T-helper 17 cell (primary cell): ENCODE measurements at places on chromosomes 12 and 14. TPM values are rescaled to one million over a fixed set of nuclear protein-coding genes. Genes with fewer than 3 reads are reported as not detected.

DNA sequence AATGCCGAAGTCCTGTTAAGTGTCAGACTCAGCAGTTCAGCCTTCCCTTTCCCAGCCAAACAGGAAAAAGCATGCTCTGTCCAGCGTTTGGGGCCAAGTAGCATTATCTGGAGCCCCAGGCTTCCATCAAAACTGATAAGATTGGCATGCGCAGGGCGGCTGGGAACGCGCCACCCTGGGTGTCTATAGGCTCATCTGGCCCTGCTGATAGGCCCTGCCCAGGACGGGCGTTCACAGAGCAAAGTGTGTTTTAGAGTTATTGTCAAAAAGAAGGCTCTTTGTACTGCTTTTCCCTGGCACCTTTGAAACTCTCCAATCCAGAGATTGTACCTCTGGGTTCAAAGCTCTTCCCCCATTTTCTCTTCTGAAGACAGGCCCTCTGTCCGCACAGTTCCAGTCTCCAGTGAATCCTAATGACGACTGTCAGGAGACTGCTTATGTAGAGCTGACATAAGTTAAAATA, at the start of gene ART4:
Gene ART4 (minus strand): TSS at position 102 of the 463 bp plus-strand sequence. CDS start 413 bp downstream, outside the sequence.
- no peaks in the 10 kb centered on the region for H3K36me3 ChIP-seq
- peak within 1 kb of the TSS; percentile 32 for H3K27ac ChIP-seq
- no peak for DNase-seq
- H3K4me3 ChIP-seq = no peak within 1 kb of the TSS

Gene PIP4K2C
- 32.2 TPM for total RNA-seq

GRCh38 chr14:24332268-24332993, 2.4 kb downstream of the ADCY4 start:
- peaks cover 44% of the 10 kb centered on the region for H3K4me1 ChIP-seq
- peak overlapping the region; percentile 94 for H3K27ac ChIP-seq
- H3K27me3 ChIP-seq = peaks cover 26% of the 10 kb centered on the region
- H3K4me3 ChIP-seq = peak overlapping the region; percentile 96
- peaks cover 5% of the 10 kb centered on the region for H3K36me3 ChIP-seq
- DNase-seq = peak; percentile 81

Gene NAV3
- not detected for total RNA-seq

GRCh38 chr14:69647213-69647612, 35.8 kb downstream of the SUSD6 start:
- H3K27me3 ChIP-seq = no peaks in the 10 kb centered on the region
- peaks cover 75% of the 10 kb centered on the region for H3K4me1 ChIP-seq
- H3K4me3 ChIP-seq = no peak overlapping the region
- DNase-seq = no peak

Gene KRT8
- total RNA-seq = 3.2 TPM

DNA sequence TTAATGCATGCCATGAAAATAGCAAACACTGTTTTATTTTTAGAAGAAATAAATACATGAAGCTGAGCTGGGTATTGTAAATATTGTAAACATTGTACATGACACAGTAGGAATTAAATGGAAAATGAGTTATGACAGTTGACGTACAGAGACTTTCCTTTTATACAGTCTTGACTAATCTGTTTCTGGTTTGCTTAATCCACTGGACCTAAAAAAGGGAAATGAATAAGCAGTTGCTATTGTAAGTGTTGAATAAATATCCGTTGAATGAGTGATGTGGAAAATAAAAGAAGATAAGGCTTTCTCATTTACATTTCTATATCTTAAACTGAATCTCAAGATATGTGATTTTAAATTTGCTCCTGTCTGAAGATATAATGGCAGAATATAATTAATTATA, 15.0 kb downstream of the PMCH start:
- H3K36me3 ChIP-seq = no peaks in the 10 kb centered on the region
- no peaks in the 10 kb centered on the region for H3K4me1 ChIP-seq
- no peak overlapping the region for H3K4me3 ChIP-seq
- no peaks in the 10 kb centered on the region for H3K27me3 ChIP-seq
- no peak for DNase-seq

- H3K36me3 ChIP-seq = peaks cover 2% of the 10 kb centered on the region
- no peaks in the 10 kb centered on the region for H3K27me3 ChIP-seq
- no peak overlapping the region for H3K27ac ChIP-seq
- H3K4me3 ChIP-seq = no peak overlapping the region
These were observed 997 bp downstream of the PLEKHG7 start for GRCh38 chr12:92703786-92704185.

GRCh38 chr14:92360651-92361370, 37.8 kb downstream of the SLC24A4 start:
- H3K36me3 ChIP-seq = peaks cover 4% of the 10 kb centered on the region
- DNase-seq = no peak
- H3K27me3 ChIP-seq = peaks cover 82% of the 10 kb centered on the region
- no peak overlapping the region for H3K27ac ChIP-seq
- peaks cover 2% of the 10 kb centered on the region for H3K4me1 ChIP-seq

Gene FLVCR2
- 6.5 TPM for total RNA-seq

Gene INHBC
- not detected for total RNA-seq

DNA sequence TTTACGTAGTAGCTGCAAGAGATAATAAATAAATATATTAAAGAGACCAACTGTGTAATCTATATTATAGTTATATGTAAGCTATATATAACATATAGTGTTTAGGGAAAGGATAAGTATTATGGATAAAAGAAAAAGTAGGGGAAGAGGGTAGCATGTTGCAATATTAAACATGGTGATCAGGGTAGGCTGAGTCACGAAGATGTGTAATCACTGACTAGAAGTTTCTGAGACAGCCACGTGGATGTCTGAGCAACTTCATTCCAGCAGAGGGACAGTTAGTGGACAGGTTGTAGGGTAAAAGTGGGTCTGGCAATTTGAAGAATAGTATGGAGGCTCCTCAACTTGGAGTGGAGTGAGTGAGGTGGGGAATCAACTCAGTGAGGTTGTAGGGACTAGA, 109.7 kb downstream of the ANO4 start:
- no peak for DNase-seq
- H3K36me3 ChIP-seq = no peaks in the 10 kb centered on the region
- no peaks in the 10 kb centered on the region for H3K27me3 ChIP-seq
- no peak overlapping the region for H3K4me3 ChIP-seq
- no peaks in the 10 kb centered on the region for H3K4me1 ChIP-seq

DNA sequence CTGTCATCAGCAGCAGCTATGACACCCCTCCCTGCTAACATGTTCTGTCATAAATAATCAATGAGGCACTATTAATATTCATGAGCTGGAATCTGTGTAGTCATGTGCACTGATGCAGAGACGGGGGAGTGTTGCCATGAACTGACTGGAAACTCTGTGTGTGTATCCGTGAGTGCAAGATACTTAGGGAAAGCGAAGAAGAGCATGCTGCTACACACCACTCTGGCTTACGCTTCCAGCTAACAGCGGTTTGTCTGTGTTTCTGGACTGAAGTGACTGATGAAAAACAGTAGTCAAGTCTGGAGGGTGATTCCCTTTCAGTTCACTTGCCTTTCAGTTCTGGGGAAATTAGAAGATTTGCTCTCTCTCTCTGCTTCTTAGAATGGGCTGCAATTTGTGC, 249.4 kb downstream of the PDZRN4 start:
- no peak overlapping the region for H3K27ac ChIP-seq
- H3K27me3 ChIP-seq = peaks cover 2% of the 10 kb centered on the region
- no peak for DNase-seq
- no peaks in the 10 kb centered on the region for H3K4me1 ChIP-seq
- H3K4me3 ChIP-seq = no peak overlapping the region

GRCh38 chr12:24488091-24488596, 460.8 kb downstream of the BCAT1 start:
- H3K4me3 ChIP-seq = no peak overlapping the region
- no peaks in the 10 kb centered on the region for H3K27me3 ChIP-seq
- DNase-seq = no peak
- H3K4me1 ChIP-seq = no peaks in the 10 kb centered on the region

DNA sequence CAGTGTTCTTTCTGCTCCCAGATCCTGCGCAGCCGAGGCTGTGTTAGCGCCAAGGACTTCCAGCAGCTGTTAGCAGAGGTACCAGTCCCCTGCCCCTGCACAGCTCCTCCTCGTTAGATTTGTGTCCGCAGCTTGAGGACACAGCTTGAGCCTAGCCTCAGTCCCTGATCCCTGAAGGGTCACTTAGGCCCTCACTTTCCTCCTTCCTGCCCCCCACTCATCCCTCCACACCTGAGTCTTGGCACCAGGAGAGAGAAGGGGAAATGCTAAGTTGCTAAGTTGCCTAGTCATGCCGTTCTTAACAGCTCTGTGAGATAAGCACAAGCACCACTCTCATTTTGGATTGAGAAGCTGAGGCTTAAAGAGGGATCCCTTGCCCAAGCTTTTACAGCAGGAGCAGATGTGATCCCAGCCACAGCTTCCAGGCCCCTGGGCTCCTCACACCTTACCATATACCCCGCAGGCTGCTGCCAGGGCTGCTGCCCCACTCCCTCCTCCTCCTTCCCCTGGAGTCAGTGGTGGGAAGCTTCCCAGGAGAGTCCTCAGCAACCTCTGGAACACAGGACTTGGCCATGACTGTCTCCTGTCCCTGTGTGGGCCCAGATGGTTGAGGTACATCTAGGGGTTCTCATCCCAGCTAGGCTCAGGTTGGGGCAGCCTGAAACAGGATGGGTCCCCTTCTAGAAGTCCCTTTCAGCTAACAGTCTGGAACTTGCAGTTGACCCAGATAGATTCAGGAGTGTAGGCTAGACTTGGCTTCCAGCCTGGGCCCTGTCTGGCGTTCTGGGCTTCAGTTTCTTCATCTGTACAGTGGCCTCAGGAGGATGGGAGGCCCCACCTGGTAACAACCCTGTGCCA, 975 bp downstream of the OGFOD2 start:
- H3K4me3 ChIP-seq = peak overlapping the region; percentile 96
- H3K27ac ChIP-seq = peak overlapping the region; percentile 96
- H3K36me3 ChIP-seq = no peaks in the 10 kb centered on the region
- H3K27me3 ChIP-seq = no peaks in the 10 kb centered on the region

GRCh38 chr14:68040633-68041369, 221.2 kb downstream of the RAD51B start:
- no peaks in the 10 kb centered on the region for H3K27me3 ChIP-seq
- H3K4me1 ChIP-seq = peaks cover 7% of the 10 kb centered on the region
- peak overlapping the region; percentile 68 for H3K27ac ChIP-seq
- DNase-seq = no peak

Gene ITPK1
- total RNA-seq = 36.1 TPM

DNA sequence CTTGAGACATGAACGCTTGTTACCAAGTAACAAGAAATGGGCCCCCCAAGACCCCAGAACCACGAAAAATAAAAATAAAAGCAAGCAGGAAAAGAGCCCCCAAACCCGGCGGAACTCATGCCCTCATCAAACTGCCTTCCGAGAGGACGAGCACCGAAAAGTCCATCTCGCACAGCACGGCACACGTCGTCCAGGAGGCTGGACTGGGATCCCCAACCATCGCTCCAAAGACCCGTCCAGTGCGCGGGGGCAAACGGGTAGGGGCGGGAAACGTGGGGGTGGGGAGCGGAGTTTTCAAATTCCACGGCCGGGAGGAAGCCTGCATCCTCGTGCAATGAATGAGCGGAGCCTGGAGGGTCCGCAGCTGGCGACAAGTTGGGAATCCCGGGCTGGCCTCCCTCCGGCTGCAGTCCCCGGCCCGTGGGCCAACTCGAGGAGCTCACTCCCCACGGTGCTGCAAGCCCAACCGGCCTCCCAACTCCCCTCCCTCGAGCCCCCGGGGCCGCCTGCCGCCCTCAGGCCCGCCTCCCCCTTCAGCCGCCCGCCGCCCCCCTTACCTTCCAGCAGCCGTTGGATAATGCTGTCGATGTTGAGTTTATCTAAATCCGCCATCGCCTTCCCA, 484 bp downstream of the PPP1CC start:
- no peak for DNase-seq
- peaks cover 5% of the 10 kb centered on the region for H3K36me3 ChIP-seq
- H3K27ac ChIP-seq = peak overlapping the region; percentile 96
- no peaks in the 10 kb centered on the region for H3K27me3 ChIP-seq
- H3K4me3 ChIP-seq = peak overlapping the region; percentile 99

GRCh38 chr12:62865937-62866336, 69.0 kb downstream of the PPM1H start:
- no peak for DNase-seq
- no peak overlapping the region for H3K27ac ChIP-seq
- H3K4me1 ChIP-seq = no peaks in the 10 kb centered on the region
- peaks cover 47% of the 10 kb centered on the region for H3K27me3 ChIP-seq
- H3K4me3 ChIP-seq = no peak overlapping the region
- no peaks in the 10 kb centered on the region for H3K36me3 ChIP-seq

- no peak overlapping the region for H3K27ac ChIP-seq
- no peak for DNase-seq
- no peaks in the 10 kb centered on the region for H3K36me3 ChIP-seq
- H3K27me3 ChIP-seq = peaks cover 14% of the 10 kb centered on the region
These were observed 78.2 kb downstream of the EPS8 start for GRCh38 chr12:15710860-15711510.

Gene CLEC2A
- not detected for total RNA-seq

GRCh38 chr14:94368956-94369355, 19.4 kb downstream of the SERPINA1 start:
- peaks cover 6% of the 10 kb centered on the region for H3K4me1 ChIP-seq
- no peaks in the 10 kb centered on the region for H3K36me3 ChIP-seq
- H3K27ac ChIP-seq = peak overlapping the region; percentile 61
- H3K4me3 ChIP-seq = no peak overlapping the region

- peaks cover 2% of the 10 kb centered on the region for H3K36me3 ChIP-seq
- H3K4me3 ChIP-seq = peak overlapping the region; percentile 97
- H3K27ac ChIP-seq = peak overlapping the region; percentile 96
- H3K27me3 ChIP-seq = no peaks in the 10 kb centered on the region
These were observed 577 bp downstream of the ATG101 start for GRCh38 chr12:52070185-52070925.

DNA sequence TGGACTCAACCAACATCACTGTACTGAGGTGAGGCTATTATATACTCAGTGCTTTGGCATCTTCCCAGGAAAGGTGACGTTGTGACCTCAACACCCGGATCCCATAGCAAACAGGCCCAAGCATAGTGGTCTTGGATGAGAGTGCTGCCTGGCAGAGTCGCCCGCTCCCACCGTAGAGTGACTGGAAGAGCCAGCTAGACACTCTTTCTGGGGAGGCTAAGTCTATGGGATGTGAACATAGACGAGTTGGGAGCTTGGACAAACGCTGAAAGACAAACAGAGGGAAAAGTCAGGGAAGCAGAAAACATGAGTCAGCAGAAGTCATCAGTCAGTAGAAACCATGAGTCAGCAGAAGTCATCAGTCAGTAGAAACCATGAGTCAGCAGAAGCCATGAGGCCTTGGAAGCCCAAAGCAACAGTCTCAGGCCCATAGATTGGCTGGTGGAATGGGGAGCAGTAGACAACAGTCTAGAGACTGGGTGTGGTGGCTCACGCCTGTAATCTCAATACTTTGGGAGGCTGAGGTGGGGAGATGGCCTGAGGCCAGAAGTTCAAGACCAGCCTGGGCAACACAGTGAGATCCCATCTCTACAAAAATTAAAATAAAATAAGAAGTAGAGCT, 66.4 kb upstream of the MAP1LC3B2 start:
- H3K27me3 ChIP-seq = no peaks in the 10 kb centered on the region
- no peak overlapping the region for H3K4me3 ChIP-seq
- H3K36me3 ChIP-seq = no peaks in the 10 kb centered on the region
- no peak for DNase-seq

Gene CCDC197
- total RNA-seq = not detected

Gene HHIPL1
- total RNA-seq = 0.12 TPM

Gene CRADD
- total RNA-seq = 14.4 TPM

Gene ZNF891
- 3.1 TPM for total RNA-seq

Gene NCOR2
- 107 TPM for total RNA-seq

Gene PCED1B
- total RNA-seq = 48.6 TPM

GRCh38 chr12:130601327-130601726, 114.8 kb downstream of the RIMBP2 start:
- H3K27ac ChIP-seq = no peak overlapping the region
- no peak for DNase-seq
- no peaks in the 10 kb centered on the region for H3K36me3 ChIP-seq
- no peak overlapping the region for H3K4me3 ChIP-seq
- no peaks in the 10 kb centered on the region for H3K4me1 ChIP-seq
- no peaks in the 10 kb centered on the region for H3K27me3 ChIP-seq
